ENCODE measurements at places on chromosomes 1 and 21. TPM values are rescaled to one million over a fixed set of nuclear protein-coding genes. Genes with fewer than 3 reads are reported as not detected.
A peak's percentile ranks its signal among the peaks of the same experiment; 100 is the strongest.

- DNase-seq: no peak
These were observed 29.4 kb upstream of the PRSS38 start for GRCh38 chr1:227785805-227786671.

- no peak for DNase-seq
These were observed 172.8 kb upstream of the CXADR start for GRCh38 chr21:17340081-17340480.

DNA sequence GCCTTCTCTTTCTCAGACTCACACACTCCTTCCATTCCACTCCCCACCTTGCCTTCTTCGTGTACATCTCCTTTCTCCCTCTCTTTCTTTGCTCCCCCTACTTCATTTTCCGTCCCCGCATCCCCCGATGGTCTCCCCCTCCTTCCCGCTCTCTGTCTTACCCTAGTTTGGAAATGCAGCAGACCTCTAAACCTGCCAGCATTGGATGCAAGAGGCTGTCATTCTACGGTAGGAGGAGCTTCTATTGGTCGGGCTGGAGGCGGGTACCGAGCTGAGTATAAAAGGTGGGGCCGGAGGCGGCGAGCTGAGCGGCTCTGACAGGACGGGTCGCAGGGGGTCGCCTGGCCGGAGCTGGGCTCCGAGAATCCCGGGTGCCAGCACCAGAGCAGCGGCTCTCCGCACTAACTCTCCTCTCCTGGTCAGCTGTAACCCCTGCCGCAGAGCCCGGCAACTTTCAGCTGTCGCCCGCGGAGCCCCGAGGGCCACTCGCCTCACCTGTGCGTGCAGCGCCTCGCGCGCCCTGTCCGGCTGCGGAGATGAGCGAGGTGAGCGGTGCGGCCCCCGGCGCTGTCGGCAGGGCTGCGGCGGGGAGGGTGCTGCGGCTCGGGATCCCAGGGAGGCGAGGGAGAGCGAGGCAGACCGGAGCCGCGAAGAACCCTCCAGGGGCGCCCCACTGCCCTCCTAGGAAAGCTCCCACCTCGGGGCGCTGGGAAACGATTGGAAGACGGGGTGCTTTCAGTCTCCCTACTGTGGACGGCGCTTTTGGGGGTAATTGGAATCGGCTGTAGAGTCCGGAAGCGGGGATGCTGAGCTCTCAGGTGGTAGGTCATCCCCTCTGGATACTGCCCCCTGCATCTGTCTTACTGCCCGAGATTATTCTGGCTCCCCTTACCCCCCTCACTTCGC, at the start of gene PCP4L1:
Gene PCP4L1, plus strand, starts transcription at position 307 of the 906 bp plus-strand sequence. Its CDS starts 230 bp downstream, at position 537.
- DNase-seq: peak; percentile 30

- DNase-seq: no peak
These were observed 100.9 kb upstream of the MARK1 start for GRCh38 chr1:220426989-220427388.

GRCh38 chr1:203422656-203423055, 53.0 kb upstream of the PRELP start:
- DNase-seq: no peak

GRCh38 chr1:48030696-48031365, 33.6 kb upstream of the TRABD2B start:
- no peak for DNase-seq

GRCh38 chr1:22074803-22075202, 22.3 kb downstream of the CDC42 start:
- DNase-seq: no peak

DNA sequence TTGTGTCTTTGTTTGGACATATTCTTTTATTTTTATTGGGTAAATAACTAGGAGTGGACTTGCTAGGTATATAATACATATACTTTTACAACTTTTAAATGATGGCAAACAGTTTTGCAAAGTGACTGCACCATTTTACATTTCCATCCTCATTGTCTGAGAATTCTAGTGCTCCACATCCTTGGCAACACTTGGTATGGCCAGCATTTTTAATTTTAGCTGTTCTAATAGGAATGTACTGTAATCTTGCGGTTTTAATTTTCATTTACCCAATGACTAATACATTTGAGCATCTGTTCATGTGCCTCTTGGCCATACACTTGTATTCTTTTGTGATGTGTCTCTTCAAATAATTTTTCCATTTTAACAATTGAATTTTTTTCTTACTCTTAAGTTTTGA, 37.0 kb upstream of the ATP6V1G3 start:
- DNase-seq: no peak

DNA sequence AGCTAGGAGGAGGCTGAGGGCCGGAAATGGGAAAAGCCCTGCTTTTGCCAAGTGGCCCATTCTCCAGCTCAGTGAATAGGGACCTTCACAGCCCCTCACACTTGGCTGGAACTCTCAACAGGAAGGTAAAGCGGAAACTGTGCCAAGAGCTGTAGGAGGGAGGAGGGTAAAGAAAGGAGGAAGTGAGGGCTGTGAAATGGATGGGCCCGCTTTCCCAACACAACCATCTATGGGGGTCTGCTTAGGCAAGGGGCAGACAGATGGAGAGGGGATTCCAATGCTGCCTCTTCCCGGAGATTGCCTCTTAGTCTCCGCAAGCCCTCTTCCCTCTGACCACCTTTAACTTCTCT, 5.2 kb downstream of the INKA2 start:
- DNase-seq: no peak

DNA sequence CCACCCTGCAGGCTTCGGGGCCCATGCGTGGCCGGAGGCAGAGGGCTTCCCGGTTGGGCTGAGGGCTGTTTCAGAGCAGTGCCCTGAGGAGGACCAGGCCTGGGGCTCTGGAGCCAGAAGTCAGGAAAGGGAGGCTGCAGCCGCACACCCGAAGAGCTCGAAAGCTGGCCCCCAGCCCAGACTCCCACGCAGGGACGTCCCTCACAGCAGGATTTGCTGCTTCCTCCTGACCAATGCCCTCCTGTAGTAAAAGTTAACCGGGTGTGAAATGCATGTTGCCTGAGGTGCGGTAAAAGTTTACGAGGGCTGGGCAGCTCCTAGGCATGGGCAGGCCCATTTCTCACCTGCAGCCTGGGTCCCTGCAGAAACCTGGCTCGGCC, 101.5 kb upstream of the ARHGEF16 start:
- DNase-seq: peak; percentile 88

GRCh38 chr1:43363283-43363934, 4.4 kb downstream of the ELOVL1 start:
- no peak for DNase-seq

The LHX8 gene
- not detected for total RNA-seq

Measured in ovary (tissue), 10 donors.